ENCODE measurements at places on chromosomes 5 and 9.

DNA sequence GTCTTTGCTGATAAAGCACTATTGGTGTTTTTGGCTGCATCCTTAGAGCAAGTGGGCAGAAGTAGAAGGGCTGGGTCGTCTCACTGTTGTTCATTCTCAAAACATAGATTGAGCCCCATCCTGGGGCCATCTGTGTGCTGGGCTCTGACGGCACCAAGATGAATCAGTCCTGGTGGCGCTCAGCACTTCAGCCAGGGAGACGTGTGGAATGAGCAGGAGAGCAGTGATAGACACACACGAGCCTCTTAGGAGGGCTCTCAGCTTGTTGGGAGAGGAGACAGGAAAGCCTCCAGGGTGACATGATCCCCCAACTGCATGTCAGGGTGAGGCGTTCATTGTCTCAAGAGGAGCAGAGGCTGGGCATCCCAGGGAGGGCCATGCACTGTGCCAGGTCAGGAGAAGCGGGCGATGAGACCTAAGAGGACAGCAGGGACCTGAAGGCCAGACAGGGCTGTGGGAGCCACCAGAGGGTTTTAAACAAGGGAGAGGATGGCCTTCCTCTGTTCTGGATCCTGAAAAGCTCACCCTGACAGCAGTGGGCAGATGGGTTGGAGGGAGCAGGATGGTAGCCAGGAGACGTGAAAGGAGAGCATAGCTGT, 115.8 kb downstream of the DAB2IP start:
- DNase-seq, result no peak

DNA sequence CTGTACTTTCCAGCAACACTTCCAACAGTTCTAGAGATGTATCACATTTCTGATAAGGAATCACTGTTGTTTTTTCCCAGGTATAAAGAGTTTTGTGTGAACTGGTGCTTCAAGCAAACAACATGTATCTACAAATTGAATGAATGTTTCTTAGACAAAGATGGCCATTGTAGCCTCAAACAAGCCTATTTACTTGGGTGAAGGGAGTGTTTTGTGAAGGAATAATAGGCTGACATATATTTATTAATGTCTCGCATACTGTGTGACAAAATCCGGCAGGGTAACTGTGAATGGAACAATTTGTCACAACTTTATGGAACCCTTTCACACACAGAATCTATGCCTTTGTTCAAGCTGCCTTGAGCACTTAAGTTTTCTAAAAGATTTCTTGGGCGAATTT, 24.8 kb upstream of the DAB2 start:
- no peak for DNase-seq

DNA sequence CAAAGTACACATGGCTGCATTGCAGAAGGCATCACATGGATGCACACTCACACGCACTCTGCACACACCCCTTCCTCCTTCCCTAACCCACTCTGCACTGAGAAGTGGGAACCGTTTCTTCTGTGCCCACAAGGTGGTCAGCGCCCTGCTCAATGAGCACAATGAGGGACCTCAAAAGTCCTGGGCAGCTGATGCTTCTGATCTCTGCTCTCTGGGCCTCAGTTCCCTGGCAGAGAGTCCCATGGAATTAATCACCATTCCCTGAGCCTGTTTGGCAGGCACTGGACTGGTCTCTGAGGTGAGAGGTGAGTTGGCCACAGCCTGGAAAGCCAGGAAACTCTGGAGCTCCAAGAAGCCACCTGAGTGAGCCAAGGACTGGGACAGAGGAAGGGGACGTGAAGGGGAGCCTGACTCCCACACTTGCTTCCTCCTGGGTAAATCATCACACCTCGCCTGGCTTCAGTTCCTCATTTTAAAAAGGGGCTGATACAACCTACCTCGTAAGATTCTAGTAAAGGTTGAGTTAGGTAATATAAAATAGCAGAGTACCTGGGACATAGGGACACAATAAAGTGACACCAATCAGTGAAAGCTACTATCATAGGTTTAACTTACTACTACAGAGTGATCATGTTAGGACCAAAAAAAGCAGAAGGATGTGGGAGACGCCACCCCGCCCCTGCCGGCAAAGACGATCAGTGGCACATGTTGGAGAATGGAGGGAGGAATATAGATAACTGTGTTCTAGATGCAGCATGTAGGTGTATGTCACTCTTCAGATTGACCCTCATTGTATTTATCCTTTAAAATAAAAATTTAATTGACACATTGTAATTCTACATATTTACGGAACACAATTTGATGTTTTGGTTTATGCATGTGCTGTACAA, 21.1 kb upstream of the IGFBPL1 start:
- DNase-seq, result no peak

DNA sequence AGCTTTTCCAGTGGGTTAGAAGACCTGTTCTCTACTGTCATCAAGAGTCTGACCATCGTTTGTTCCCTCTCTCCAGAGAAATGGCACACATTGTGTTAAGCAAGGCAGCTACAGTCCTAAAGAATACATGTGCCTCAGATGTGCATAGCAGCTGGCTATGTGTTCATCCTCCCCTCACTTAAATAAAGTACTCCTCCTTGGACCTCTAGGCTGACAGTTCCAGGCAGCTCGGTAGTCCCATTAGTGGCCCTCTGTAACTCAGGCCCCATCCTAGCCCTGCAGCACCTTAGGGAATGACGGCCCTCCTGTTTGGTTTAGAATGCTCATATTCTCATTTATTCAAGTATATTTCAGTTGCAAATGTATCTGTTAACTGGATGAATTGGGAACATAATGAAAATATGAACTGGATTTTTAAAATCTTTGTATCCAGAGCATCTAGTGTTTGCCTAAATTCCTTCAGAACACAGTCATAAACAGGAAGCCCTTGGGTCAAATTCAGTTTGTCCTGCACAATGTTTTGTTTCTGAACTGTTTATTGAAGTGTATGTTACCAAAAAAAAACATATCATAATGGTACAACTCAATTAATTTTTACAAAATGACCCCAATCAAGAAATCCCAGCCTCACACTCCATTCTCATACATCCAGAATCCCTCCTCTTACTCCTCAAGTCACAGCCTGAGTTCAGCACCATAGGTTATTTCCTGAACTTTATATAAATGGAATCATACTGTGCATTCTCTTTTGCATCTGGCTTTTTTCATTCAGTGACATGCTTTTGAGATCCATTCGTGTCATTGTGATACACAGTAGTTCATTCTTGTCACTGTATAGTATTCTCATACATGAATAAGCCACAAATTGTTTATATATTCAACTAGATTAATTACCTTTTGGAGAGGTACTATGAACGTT, 1.6 kb upstream of the ASPN start:
- DNase-seq, result no peak

DNA sequence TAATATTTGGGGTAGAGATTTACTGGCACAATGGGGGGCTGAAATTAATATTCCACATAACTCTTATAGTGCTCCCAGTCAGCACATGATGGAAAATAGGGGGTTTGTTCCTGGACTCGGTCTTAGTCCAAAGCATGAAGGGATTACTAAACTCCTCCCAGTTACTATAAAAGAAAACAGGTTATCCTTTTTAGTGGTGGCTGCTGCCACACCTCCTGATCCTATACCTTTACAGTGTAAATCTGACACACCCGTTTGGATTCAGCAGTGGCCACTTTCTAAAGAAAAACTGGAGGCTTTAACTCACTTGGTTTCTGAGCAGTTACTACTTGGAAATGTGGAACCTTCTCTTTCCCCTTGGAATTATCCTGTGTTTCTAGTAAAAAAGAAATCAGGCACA, 572.9 kb upstream of the PTGER4 start:
- DNase-seq, result no peak

GRCh38 chr9:114804505-114804904, 1.3 kb downstream of the TNFSF15 start:
- DNase-seq, result no peak

DNA sequence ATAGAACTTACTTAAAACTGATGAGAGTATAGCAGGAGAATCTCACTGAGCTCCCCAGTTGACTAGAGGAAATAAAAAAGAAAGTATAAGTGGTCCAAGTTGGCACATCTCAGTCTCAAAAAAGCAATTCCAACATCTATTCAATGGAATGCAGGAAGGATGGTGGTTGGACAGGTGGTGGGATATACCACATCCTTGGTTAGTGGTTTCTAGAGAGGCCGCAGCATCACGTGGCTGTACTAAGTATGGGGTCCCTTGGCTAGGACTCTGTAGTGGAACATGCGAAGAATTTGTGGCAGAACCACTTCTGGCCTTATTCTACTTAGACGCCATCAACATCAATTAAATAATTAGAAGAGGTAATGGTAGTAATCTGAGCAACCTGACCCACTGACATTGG, 232.4 kb downstream of the SAXO1 start:
- no peak for DNase-seq

- no peak for DNase-seq
Measured at GRCh38 chr5:68533571-68534084, 318.1 kb downstream of the PIK3R1 start.

DNA sequence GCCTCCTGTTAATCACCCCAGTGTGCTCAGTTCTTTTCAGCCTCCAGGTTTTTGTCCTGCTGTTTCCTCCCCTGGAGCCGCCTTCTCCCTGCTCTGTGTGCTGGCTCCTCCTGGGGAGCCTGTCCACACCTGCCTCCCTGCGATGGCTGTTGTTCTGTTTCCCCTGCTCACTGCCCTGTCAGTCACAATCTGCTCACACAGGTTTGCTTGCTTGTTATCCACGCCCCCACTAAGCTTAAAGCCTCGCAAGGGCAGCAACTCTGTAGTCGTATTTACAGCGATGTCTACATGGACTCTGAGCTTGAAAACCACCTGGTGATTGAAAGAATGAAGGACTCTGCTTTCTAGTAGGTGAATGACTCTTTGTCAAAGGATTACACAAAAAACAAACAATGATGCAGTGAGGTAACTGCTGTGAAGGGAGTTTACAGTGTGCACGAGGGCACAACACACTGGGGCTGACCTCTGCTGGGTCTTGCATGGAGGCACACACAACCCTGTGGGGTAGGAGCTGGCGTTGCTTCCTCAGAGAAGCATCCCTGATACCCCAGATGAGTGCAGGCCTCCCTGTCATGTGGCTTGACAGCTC, 39.6 kb upstream of the TEX48 start:
- DNase-seq, result no peak

- no peak for DNase-seq
Measured at GRCh38 chr5:36777105-36777757, 99.3 kb upstream of the NIPBL start.

DNA sequence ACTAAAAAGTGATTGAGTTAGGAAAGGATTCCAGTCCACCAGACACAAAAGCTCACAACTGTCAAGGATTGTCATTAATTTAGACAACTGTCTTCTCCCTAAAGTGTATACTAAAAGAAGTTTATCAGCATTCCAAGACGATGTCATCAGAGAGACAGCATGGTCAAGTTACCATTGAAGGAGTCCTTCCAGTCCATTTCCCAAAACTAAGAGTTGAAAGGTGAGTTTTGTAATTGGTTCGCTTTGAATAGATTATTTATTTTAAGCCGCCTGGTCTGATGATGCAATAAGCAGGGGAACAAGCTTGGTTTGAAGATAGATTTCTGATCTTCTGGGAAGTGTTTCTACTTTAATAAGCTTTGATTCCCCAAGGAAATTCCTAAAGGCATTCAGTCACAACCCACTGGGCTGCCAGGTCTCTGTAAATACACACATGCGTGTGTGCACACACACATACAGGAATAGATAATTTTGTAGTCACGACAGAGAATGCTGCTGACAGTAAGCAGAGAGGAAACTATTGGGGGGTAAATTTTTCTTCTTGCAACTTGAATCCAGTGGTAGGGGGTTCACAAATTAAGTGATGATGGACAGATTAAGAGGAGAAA, 234.8 kb downstream of the PIK3R1 start:
- no peak for DNase-seq

GRCh38 chr5:179385914-179386313, 40.7 kb upstream of the ADAMTS2 start:
- no peak for DNase-seq

DNA sequence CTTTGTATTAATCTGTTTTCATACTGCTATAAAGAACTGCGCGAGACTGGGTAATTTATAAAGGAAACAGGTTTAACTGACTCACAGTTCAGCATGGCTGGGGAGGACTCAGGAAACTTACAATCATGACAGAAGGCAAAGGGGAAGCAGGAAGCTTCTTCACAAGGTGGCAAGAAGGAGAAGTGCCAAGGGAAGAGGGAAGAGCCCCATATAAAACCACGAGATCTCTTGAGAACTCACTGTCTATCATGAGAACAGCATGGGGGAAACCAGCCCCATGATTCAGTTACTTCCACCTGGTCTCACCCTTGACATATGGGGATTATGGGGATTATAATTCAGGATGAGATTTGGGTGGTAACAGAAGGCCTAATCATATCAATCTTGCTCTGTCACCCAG, 60.9 kb upstream of the CHD1 start:
- no peak for DNase-seq

DNA sequence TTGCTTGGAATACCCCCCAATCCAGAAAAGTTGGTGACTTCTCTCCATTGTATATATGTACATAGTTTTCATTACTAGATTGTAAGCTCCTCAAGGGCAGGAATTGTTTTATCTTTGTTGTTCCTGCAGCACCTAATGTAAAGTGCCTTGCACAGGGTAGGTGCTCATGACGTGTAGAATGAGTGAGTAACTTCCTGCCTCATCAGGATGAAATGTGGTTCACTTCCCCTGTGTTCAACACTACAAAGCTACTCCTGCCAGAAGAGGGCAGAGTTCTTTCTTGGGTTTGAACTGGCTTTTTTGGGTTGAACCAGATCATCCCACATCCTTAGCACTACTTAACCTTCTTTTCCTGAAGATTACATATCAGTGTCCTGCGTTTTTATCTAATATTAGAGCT, 23.9 kb downstream of the GTF3C4 start:
- no peak for DNase-seq

DNA sequence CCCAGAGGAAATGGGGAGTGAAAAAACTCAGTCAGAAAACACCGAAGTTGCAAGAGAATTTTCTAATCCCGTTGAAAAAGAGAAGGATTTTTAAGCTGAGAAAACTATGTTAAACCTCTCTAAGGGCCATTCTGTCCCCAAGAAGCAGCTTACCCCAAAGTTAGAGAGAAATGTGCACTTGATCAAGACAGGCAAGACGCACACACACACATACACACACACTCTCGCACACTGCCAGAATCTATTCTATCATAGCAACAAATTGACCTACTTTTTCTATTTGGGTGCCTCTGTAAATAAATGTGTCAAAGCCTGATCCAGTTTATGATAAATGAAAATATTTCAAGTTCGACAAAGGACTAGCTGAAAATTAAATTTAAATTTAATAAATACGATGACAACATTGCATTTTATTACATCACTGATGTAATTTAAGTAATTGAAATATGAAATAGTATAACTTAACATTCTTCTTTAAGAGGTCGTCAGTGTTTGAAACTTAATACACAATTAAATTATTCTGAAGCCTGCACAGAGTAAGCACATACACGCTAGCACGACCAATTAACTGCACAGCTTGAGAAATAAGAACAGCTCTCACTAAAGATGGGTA, 5.9 kb downstream of the NFIL3 start:
- DNase-seq, result no peak

DNA sequence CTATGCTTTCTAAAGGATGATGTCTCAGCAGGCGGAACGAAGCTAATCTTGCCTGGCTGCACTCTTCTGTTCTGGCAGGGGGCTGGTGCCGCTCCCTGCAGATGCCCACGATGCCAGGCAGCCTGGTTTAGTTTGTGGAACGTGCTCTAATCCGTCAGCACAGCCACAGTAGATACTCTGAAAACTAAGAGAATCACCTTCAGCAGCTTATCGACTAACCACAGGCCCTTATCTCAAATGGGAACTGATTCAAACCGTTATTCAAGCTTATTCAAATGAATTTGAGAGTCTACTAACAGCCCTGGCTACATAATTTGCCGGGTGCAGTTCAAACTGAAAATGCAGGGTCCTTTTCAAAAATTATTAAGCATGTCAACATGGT, 246.6 kb upstream of the ANKRD55 start:
- no peak for DNase-seq

GRCh38 chr5:206406-206805, 11.5 kb downstream of the CCDC127 start:
- DNase-seq, result no peak
